Right forelimb (tissue), 1 donor: ENCODE measurements at places on chromosomes 13 and 19.

DNA sequence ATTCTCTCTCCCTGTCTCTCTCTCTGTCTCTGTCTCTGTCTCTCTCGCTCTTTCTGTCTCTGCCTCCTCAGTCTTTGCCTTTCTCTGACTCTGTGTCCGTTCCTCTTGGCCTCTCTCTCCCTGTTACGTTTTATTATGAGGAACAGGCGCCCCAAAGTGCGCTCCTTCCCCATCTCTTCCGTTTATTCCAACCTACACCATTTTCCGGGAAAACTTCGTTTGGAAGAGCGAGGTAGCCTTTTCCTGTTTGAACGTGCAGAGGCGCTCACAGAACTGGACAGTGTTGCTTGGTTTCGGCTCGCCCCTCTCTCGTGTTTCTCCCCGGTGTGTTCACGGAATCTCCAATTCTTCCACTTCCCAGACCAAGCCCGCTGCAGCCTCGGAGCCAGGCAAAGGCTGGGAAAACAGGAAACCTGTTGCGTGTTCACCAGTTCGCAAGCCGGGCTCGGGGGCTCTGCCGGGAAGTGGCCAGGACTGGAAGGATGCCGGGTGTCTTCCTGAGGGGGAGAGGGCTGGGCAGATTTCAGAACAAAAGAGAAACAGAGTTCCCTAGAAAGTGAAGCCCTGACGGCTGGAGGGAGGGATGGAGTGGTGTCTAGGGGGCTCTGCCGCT is 605 bp downstream of the TMEM255B start:
- DNase-seq: peak; percentile 48

GRCh38 chr19:4114181-4114580 is 9.7 kb downstream of the MAP2K2 start:
- DNase-seq: no peak

DNA sequence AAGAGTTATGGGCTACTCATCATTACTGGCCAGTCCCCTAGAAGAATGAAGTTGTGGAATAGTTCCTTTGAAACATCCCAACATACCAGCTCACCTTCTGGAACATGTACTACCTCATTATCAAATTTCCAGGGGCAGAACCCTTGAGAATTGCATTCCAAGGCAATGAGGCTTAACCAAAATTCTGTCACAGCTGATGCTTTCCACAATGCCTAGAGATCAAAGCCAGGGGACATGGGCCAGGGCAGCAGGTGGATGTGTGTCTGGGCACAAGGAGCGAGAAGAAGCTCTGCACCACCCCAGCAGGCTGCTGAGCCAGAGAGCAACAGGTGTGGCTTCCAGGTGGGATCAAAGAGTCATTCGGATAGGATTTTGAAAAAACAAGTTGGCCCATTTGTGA is 362.1 kb downstream of the EFNB2 start:
- no peak for DNase-seq

DNA sequence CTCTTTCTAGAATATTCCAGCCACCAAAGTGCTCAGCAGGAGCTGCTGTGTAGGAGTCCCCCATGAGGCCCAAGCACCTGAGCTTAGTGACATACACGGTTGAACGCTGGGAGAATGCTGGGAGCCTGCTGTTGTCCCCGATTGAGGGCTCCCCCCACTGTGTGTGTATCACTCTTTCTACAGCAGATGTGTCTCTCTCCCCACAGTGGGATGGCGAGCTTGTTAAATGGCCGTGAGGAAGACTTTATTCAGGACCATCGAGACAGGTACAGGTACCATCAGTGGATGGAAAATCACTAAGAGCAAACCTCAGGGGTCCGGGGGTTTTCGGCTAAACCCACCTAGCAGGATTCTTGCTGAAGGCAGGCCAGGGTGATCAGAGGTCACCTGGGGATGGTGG is 22.7 kb downstream of the EPN1 start:
- DNase-seq: no peak

- DNase-seq: no peak
Observed at GRCh38 chr13:23824371-23824770, 64.8 kb downstream of the MIPEP start.

GRCh38 chr19:9115307-9115813 is at the start of gene OR7G1:
OR7G1 (minus strand) TSS chr19:9115763; CDS start chr19:9115763, 0 bp downstream.
- no peak for DNase-seq

DNA sequence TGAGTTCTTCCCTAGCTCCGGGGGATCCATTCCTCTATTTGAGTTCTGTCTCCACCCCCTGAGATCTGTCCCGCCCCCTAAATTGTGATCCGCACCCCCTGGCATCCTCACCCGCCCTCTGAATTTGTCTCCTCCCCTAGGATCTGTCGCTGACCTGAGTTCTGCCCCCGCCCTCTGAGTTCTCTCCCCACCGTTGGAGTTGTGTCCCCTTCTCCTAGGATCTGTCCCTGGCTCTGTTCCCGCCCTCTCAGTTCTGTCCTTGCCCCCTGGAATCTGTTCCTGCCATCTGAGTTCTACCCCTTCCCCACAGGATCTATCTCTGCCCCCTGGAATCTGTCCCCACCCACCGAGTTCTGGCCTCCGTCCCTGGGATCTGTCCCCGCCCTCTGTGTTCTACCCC is 1.0 kb upstream of the SLC17A7 start:
- peak; percentile 61 for DNase-seq

GRCh38 chr13:22647156-22647850 is 533.5 kb upstream of the SGCG start:
- DNase-seq: no peak

- DNase-seq: peak; percentile 59
Observed at GRCh38 chr19:12884926-12885748, 1.9 kb downstream of the KLF1 start.

GRCh38 chr13:47798194-47798593 is 202.9 kb downstream of the SUCLA2 start:
- DNase-seq: no peak

DNA sequence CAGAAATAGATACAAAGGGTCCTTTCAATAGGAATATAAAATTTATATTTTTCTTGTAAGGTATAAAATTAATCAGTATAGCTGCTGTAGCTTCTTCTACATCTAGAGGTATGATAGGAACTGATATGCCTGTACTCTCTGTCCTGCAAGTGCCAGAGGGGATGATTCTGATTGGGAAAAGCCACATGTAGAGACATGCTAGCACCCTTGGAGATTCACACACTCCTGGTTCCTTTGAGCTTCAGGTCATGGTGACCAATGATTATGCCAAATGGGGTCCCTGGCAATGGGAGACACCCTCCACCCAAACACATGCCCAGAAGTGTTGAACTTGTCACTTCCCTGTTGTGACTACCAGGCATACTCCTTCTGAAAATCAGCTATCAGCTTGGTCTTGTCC is 14.7 kb upstream of the METTL21C start:
- no peak for DNase-seq

DNA sequence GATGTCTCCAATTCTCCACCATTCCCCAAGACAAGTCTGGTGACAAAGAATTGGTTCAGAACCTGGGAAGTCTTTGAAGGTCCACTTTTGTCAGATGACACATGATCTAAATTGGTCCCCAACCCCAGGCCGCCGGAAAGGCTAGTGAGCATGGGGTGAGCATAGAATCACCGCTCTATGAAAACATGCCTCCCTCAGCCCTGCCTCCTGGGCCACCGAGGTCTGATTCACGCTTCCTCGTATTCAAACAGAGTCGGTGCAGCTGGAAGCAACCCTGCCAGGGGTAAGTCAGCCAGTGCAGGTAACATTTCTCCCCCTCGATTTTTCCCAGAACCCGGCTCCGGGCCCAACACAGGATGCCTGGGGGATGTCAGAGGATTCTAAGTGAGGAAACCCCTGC is 33.9 kb upstream of the KLF2 start:
- no peak for DNase-seq

GRCh38 chr13:42119875-42120274 is 71.4 kb downstream of the DGKH start:
- DNase-seq: no peak

DNA sequence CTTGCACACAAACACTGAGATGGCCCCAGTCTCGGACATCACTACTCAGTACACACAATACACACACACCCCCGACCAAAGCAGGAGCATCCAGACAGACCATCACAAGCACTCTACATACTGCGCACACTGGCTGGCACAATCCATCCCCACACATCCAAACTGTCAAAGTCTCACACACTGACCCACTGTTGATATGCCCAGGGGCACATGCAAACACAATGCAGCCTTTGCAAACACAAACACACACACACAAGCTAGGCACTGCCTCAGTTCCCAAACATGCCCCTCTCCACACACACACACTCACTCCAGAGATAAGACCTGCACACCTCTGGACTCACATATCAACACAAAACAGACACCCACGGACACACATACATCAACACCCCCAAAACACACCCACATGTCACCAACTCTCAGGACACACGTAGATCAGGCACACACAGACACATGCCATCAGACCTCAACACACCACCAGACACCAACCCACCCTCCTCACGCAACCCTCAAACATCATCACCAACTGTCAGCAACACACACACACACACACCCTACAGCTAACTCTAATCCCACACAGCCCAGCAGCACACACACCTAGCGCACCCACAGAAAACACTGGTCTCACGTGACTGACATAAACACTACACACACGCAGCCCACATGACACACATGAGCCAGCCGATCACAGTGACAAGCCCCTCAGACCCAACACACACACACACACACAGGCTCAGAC is 1.9 kb downstream of the BBC3 start:
- peak; percentile 52 for DNase-seq

DNA sequence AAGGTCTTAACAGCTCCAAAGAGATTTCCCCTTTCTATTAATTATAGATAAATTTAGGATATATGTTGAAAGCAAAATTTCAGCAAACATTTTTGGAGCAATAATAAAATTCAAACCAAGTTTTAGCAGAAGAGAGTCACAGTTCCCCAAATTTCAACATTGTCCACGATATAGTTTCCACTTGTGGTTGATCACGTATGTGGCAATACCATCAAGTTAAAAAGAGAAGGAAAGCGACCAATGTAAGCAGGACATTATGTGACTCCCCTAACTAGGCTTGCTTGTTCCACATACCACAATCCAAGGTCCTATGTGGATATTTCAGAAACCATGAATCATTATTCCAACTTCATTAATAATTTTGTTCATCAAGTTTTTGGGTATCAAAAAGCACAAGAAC is 52.8 kb downstream of the ELF1 start:
- DNase-seq: no peak

DNA sequence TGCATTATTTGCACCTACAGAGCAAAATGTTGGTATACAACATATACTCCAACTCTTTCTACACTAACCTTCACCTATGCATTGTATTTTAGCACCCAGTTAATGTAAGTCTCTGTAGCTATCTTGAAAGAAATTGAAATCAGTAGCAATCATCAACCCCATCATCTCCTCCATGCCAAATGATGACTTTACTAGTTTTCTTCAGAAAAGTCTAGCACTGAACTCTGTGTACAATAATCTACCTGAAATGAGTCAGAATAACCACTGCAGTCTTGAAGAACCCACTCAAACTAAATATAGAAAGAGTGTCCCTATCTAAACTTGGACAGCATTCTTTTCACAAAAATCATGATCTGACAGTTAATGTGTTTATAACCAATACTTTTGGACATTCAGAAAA is 9.8 kb downstream of the IRS2 start:
- no peak for DNase-seq

DNA sequence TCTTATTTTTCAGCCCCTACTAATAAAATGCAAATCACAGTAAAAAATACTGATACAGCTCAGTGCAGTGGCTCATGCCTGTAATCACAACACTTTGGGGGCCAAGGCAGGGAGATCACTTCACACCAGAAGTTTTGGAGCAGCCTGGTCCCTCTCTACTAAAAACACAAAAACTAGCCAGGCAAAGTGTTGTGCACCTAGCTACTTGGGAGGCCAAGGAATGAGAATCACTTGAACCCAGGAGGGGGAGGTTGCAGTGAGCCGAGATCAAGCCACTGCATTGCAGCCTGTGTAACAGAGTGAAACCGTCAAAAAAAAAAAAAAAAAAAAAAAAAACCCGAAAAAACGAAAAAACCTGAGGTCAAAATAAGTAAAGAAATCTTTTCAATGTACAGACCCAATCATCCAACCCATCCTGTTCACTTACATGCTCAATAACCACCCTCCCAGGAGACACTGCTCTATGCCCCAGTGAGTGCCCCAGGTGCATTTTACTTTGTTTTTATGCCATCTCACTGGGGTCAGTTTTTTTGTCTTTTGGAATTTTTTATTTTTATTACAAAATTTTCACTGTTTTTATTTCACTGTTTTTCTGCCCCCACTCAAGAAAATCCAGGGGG is 107.0 kb downstream of the ZNF486 start:
- DNase-seq: no peak

- DNase-seq: no peak
Observed at GRCh38 chr13:27905650-27906049, 14.2 kb upstream of the PDX1 start.

- no peak for DNase-seq
Observed at GRCh38 chr19:58328999-58329398, 2.2 kb downstream of the ZSCAN22 start.

- no peak for DNase-seq
Observed at GRCh38 chr13:114167426-114167825, 11.6 kb upstream of the CFAP97D2 start.

DNA sequence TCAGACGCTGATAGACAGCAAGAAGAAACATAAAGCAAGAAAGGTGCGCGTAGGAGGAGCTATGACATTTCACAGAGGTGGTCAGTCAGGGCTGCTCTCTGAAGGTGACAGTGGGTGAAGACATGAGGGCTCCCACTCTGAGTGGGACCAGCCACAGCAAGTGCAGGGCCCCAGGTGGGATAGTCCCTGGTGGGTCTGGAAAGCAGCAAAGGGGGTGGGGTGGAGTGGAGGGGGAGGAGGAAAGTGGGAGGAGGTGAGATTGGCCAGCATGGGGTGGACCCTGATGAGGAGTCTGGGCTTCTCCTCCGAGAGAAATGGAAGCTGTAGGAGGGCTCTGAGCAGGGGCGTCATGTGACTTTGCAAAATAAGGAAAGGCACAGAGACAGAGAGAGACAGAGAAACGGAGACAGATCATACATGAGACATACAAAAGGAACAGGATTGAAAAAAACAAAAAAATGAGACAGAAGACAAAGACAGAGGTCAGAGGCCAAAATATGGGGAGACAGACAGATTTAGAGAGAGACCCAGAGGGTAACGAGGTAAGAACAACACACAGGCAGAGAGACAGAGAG is 2.7 kb downstream of the MAP4K1 start:
- DNase-seq: no peak

GRCh38 chr19:7376151-7376852 is 27.6 kb downstream of the ARHGEF18 start:
- DNase-seq: no peak

DNA sequence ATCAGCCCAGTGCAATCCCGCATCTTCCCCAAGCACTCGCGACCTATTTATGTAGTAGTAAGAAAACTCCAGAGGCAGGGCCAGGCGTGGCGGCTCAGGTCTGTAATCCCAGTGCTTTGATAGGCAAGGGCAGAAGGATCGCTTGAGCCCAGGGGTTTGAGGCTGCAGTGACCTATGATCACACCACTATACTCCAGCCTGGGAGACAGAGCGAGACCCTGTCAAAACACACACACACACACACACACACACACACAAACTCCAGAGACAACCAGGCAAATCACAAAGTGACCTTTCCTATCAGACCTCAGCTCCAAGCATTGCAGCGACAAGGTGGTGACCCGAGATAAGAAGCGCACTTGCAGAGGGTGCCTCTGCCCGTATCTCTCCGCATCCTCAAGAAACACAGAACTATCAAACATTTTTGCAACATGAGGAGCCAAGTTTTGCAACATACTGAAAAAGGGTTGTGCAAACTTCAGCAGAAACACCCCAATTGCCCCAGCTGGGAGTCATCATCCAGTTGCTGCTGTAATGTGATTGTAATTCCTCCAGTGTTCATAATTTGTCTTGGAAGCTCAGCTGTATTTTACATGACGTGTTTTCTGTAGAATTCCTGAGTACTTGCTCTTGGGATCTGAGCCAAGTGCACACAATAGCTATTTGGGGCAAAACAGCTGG is 8.7 kb upstream of the KLF2 start:
- peak; percentile 78 for DNase-seq

GRCh38 chr13:105778196-105778595 is 757.3 kb downstream of the EFNB2 start:
- no peak for DNase-seq
